Nephron progenitor cell (in vitro differentiated cells): ENCODE measurements at places on chromosomes 12 and 14.
A peak's percentile ranks its signal among the peaks of the same experiment; 100 is the strongest.

DNA sequence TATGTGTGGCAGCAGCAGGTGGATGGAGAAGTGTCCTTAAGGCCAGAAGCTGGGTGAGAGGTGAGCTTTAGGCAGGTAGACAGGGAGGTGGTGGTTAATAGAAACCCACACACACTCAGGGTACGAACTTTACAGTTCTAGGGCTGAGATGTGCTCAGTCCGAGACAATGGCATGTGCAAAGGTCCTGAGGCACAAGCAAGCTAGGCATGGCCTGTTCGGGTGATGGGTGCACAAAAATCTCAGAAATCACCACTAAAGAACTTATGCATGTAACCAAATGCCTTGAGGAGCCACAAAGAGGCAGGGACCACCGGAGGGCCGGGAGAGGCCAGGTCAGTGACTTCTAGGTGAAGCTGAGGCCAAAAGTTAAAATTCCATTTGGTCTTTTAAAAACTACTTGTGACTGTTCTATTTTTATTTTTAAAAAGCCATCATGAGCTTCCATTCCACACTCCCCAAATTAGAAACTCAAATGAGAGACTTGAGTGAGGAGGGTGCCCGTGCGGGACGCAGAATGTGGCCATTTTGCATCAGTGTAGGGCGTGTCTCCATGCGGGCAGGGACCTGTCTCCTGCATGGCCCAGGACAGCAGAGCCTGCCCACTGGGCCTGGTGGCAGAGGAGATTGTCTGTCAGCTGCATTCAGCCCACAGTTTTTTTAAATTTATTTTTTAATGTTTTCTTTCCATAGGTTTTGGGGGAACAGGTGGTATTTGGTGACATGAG, 4.0 kb downstream of the RFLNA start:
- DNase-seq = no peak

DNA sequence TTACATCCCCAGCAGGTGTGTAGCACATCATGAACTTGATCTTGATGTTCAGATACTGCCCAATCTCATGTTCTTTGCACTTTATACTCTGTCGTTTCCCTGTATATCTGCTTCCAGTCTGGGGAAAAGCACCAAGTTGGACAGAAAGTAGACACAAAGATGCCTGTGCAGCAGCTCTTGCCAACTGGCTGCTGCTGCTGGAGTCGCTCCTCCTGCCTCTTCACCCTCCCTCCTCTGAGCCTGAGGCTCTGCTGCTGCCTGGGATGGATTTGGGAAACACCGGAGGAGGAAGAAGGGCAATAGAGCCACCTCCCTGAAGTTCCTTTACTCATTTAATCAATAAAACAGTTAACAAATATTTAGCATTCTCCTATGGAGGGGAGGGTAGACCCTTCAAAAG, 32.4 kb downstream of the ADCK1 start:
- no peak for DNase-seq

- DNase-seq = no peak
Measured at GRCh38 chr12:107474639-107475539, 210.7 kb upstream of the PWP1 start.

DNA sequence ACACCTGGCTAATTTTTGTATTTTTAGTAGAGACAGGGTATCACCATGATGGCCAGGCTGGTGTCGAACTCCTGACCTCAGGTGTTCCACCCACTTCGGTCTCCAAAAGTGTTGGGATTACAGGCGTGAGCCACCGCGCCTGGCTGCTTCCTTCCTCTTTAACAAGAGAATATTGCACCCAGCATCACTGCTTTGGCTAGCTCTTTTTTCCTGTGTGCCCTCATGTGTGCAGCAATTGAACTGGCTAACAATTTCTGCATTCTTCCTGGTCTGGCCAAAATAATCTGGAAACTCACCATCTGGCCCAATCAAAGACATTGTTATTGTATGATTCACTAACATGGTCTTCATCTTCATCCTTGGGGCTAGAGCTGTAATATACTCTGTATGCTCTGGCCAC, 2.7 kb upstream of the ASB8 start:
- no peak for DNase-seq

DNA sequence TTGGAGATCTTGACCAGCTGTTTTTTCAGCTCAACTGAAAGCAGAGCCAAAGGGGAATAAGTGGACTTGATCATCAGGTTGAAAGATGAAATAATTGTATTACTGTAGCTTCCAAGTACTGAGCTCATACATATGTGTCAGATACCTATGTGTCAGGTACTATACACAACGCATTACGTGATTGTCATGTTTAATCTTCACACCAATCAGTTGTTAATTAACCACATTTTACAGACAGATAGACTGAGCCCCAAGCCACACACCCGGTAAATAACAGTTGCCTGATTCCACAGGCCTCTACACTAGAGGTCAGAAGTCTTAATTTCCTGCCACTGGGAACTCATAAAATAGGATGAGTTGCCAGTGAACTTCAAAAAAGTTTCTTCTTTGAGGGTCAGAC, 128.5 kb downstream of the GPR135 start:
- DNase-seq = no peak

- DNase-seq = no peak
Measured at GRCh38 chr14:22010545-22011252, 337.1 kb upstream of the OR4E1 start.

- DNase-seq = peak; percentile 61
Measured at GRCh38 chr12:55681142-55682077, 26.3 kb downstream of the ITGA7 start.

DNA sequence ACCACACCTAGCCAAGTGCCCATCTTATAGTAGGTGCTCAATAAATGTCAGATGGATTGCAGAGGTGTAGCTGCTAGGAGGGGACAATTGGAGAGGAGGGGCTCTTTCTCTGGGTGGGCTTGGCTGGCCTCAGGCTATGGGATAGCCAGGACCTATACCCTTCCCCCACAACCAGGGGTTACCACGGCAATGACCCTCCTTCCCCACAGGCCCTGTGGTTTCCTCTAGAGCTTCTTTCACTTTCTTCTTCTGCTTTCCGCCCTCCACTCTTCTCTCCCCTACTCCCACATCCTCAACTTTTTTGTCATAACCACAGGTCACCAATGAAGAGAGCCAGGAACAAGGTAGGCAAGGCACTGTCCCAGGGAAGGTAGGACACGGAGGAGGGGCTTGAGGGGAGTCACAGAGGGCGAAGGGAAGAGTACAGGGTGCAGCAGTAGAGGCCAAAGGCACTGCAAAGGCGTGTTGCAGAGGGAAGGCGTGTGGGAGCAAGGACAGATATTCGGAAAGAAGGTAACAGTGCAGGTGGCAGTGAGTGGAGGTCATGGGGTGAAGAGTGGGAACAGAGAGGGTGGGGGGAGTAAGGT, 1.9 kb upstream of the ITGB7 start:
- no peak for DNase-seq

GRCh38 chr12:66066137-66066928, 64.2 kb downstream of the LLPH start:
- DNase-seq = no peak

GRCh38 chr12:132419631-132420246, 70.2 kb upstream of the FBRSL1 start:
- DNase-seq = no peak

DNA sequence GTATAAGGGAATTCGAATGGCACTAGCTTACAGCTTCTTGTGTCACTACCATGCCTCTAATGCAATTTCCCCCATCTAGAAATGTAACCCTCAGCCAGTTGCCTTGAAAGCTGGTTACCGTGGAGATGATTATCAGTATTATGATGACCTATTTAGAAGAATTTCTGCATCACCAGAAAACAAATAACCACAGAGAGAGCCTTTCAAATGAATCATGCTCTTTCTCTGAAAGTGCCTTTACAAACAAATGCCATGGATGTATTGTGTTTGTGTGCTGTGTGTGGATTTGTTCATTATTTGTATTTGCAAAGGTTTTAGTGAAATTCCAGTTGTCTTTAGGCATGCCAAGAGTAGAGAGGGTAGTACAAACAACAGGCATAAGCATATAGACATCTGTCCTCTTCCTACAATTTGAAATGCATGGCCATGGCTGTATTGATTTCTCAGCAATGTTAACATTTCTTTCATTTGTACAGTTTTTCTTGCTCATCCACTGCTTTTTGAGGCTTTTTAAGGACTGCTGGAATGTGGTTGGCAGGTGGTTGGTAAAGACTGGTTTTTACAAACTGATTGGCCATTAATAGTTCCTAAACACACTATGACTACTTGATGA, 266.5 kb downstream of the PAWR start:
- no peak for DNase-seq

DNA sequence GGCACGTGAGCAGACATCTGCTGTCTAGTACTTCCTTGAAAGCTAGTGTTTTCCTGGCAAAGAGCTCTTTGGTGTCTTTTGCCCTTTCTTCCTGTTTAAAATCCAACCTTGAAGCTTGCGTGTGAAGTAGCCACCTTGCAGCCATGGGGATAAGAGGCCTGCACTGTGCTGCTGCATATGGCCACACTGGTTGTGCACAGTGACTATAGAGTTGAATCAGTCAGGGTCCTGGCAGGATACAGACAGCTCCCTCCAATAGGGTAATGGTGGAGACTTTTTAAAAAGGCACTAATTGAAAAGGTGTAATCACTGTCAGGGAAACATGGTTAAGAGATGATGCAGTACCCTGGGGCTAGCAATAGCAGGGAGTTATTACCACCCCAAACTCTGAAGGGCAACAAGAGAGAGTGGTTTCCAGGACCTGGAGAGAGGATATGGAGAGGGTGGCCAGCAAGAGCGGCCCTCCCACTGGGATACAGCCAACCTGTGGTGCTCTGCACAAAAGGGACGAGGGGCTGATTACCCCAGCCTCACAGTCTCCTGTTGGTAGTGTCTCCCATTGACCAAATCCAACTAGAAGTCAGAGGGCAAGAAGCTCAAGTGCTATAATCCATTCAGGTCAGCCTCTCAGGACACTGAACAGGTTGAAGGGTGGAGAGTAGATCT, 4.8 kb upstream of the GLT8D2 start:
- no peak for DNase-seq

- DNase-seq = no peak
Measured at GRCh38 chr14:22159099-22159498, 429.9 kb downstream of the DAD1 start.

GRCh38 chr14:98138666-98139065, 1133.3 kb downstream of the BCL11B start:
- peak; percentile 54 for DNase-seq

GRCh38 chr12:88691811-88692210, 111.5 kb upstream of the KITLG start:
- no peak for DNase-seq

- no peak for DNase-seq
Measured at GRCh38 chr12:101829639-101830366, 956 bp downstream of the GNPTAB start.

DNA sequence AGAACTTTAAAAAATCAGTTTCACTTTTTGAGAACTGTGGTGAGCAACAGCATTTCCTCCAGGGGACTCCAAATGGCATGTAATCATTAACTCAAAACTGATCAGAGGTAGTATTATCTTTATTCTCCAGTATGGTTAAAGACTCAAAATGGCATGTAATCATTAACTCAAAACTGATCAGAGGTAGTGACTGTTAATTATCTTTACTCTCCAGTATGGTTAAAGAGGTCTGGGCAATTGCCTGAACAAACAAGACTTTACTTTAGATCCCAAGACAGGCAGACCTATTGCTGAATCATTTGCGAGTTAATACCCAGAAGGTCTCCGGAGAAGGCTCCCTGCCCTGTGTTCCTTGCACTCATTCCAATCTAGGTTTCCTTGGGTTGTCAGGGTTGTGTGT, 6.6 kb upstream of the ACADS start:
- DNase-seq = no peak

GRCh38 chr14:53341324-53341723, 188.2 kb upstream of the DDHD1 start:
- DNase-seq = no peak

- peak; percentile 9 for DNase-seq
Measured at GRCh38 chr12:58346032-58346632, 404.8 kb downstream of the ATP23 start.

DNA sequence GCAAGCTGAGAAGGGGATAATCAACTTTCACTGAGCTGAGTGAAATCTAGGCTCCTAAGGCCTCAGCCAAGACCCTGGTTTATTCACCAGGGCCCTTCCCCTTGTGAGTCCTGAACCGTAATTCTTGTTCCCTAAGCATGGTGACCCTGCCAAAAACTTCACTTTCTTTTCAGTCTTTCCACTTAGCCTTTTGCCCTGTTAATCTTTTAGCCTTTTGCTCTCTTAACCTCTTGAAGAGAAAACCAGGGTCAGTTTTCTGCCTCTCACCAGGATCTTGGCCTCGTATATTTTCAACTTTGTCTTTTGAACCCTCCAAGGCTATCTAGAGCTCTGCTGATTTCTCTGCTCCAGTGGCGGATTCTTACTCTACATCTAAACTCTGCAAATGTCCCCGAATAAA, 191.0 kb downstream of the PELI2 start:
- no peak for DNase-seq

DNA sequence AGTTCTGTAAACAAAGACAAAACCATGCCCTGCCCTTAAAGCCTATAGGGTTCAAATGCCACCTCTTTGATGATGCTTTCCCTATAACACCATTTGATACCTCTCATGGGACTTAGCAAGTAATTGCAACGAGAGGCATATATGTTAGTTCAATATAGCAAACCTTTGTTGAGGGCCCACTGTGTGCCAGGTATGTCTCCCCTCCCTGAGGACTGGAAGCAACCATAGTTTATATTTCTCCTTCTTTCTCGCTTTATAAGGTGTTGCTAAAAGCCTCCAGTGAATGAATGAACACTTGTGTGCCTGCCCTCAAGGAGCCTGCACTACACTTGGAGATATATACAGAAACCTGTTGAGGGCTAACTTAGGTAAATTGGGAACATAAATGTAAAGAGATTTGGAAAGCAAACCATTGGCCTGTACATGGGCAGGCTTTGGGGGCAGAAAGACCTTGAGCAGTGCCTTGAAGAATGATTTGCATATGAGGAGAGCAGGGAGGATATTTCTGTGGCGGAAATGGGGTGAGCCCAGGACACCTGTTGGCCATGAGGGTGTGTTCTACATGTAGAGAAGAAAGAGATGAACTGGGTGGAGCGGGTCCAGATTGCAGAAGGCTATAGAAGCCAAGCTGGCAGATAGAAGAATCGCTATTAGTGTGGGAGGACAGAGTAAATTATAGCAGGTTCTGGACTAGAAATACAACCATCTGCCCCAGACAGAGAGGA, 1.8 kb upstream of the CKAP4 start:
- DNase-seq = no peak

- no peak for DNase-seq
Measured at GRCh38 chr12:88206601-88207000, 64.5 kb downstream of the TMTC3 start.

GRCh38 chr14:75562489-75562888, 15.9 kb upstream of the FLVCR2 start:
- no peak for DNase-seq

- no peak for DNase-seq
Measured at GRCh38 chr14:86521843-86522242, 991.9 kb downstream of the FLRT2 start.
